ENCODE measurements at places on chromosomes 4 and X.
A peak's percentile ranks its signal among the peaks of the same experiment; 100 is the strongest.

DNA sequence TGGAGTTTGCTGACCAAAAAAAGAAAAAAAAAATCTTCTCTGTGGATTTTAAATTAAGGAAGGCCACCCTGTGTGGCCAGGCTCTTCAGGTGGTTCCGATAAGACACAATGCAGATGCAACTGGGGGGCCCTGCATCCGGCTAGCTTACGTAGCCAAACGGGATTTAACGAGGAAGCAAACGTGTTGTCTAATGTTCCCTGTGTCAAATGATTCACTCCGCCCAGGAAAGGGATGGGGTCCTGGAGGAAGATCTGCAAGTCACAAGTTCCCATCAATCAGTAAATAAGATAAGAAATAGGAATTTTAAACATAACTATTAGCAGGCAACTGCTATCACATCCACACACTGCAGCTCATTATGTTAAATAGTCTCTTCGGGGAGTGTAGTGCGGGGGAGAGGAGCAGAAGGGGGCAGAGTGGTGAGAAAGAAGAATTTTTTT lies 216.4 kb upstream of the GYPA start:
- no peak for DNase-seq

DNA sequence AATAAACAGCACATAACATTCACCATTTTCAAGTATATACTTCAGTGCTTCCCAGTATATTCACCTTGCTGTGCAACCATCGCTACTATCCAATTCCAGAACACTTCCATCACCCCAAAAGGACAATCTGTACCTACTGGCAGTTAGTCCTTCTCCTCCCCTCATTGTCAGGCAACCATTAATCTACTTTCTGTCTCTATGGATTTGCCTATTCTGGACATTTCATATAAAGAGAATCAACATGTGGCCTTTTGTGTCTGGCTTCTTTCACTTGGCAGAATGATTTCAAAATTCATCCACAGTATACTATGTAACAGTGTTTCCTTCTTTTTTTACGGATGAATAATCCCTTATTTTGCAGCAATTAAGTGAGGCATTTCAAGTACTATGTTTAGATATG lies 189.4 kb downstream of the FBXW7 start:
- DNase-seq, result no peak

GRCh38 chr4:164613792-164614191 lies 140.1 kb upstream of the SMIM31 start:
- no peak for DNase-seq

- no peak for DNase-seq
Observed at GRCh38 chr4:2385516-2385915, 32.9 kb downstream of the ZFYVE28 start.

DNA sequence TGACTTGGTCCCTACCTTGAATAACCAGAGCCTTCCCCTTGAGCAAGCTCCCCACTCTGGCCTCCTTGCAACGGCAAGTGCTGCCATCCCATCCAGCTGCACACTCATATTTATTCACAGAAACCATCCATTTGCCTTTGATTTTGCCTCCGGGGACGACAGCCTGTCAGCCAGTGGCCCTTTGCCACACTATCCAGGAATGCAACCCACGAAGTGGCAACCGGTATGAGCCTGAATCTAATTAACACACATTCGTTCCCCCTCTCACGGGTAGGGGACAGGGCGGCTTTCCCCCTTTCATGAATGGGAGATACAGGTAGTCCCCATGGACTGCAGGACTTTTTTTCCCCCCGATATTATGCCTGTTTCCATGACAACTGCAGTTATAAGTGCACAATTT lies 15.5 kb downstream of the CRMP1 start:
- no peak for DNase-seq

DNA sequence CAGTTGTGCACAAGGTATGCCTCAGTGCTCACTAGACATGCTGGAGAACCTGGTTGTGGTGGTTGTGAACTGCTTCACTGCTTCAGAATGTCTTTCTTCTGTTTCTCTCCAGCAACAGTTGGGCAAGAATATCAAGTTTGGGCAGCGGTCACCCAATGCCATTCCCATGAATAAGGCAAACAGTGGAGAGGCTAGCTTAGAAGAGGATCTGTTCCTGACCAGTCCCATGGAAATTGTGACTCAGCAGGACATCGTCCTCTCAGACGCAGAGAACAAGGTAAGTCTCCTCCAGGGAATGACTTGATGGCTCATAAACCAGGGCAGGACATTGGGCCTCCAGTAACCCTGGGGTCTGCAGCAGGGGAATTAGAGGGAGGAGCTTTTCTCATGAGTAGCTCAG lies 79.9 kb downstream of the AASDH start:
- DNase-seq, result no peak

GRCh38 chrX:15430076-15430475 lies 45.9 kb upstream of the VEGFD start:
- no peak for DNase-seq

- peak; percentile 96 for DNase-seq
Observed at GRCh38 chr4:122584519-122584918, 36.3 kb downstream of the IL21 start.

- no peak for DNase-seq
Observed at GRCh38 chrX:16924631-16925480, 21.6 kb upstream of the REPS2 start.

- no peak for DNase-seq
Observed at GRCh38 chrX:69277369-69277990, 112.2 kb upstream of the PJA1 start.

- DNase-seq, result no peak
Observed at GRCh38 chrX:15116900-15117299, 153.0 kb downstream of the ASB9 start.

DNA sequence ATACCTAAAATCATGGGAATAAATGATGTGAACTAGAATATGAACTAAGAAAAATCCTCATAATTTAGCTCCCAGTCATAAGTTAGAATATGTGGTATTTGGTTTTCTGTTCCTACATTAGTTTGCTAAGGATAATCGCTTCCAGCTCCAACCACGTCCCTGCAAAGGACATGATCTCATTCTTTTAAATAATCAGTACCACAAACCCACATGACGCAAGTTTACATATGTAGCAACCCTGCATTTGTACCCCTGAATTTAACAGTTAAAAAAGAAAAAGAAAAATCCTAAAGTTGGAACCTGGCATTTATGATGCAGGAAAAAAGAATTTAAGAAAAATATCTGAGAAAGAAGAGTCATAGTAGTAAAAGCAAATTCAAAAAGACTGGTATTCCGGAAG lies 13.3 kb downstream of the UBA6 start:
- no peak for DNase-seq

GRCh38 chr4:69522554-69522953 lies 26.8 kb upstream of the UGT2B4 start:
- no peak for DNase-seq

DNA sequence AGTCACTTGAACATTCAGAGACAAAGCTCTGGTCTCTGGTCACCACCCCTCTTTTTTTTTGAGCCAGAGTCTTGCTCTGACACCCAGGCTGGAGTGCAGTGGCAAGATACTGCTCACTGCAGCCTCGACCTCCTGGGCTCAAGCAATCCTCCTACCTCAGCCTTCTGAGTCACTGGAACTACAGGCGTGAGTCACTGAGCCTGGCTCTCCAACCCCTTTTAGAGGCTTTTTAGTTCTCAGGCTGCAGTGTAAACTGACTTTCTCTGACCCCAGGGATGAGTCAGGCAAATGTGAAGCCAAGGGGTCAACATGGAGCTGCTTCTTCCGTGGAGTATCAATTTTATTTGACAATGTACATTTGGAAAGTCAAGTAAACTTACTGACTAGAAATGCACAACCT lies 229.2 kb downstream of the PTTG2 start:
- DNase-seq, result no peak

GRCh38 chrX:43741843-43742573 lies 85.9 kb downstream of the MAOA start:
- DNase-seq, result peak; percentile 7

- no peak for DNase-seq
Observed at GRCh38 chrX:52839137-52839536, 28.1 kb downstream of the XAGE5 start.

DNA sequence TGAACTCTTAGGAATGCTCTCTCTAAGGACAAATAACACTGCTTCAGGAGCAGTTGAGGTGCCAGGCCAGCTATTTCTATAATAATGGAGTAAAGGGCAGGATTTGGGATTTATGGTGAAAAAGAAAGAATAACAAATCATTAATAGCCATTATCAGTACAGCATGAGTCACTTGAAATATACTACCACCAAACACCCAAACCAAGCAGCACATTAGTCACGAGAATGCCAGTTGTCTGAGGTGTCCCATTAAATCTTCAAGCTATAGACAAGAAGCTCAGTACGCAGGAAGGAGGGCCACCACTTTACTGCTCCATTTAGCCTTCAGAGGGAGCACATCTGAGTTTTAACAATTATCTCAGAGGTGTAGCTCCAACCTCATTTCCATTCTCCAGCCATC lies 106.8 kb upstream of the MAGEA10 start:
- no peak for DNase-seq

DNA sequence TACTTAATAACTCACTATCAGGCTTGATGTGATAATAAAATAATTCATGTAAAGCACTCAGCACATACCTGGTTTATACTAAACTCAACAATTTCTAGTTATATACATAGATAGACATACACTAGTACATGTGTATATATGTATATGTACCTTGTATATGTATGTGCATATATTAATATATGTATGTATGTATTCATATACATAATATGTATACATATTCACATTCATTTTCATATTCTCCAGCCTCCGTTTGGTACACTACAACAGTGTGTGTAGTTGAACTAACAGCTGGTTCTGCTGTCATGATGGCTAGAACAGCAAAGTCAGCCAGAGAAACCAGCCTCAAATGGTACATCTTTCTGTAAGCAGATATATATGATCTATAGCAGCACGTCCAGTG lies 670.1 kb downstream of the RPA4 start:
- no peak for DNase-seq

DNA sequence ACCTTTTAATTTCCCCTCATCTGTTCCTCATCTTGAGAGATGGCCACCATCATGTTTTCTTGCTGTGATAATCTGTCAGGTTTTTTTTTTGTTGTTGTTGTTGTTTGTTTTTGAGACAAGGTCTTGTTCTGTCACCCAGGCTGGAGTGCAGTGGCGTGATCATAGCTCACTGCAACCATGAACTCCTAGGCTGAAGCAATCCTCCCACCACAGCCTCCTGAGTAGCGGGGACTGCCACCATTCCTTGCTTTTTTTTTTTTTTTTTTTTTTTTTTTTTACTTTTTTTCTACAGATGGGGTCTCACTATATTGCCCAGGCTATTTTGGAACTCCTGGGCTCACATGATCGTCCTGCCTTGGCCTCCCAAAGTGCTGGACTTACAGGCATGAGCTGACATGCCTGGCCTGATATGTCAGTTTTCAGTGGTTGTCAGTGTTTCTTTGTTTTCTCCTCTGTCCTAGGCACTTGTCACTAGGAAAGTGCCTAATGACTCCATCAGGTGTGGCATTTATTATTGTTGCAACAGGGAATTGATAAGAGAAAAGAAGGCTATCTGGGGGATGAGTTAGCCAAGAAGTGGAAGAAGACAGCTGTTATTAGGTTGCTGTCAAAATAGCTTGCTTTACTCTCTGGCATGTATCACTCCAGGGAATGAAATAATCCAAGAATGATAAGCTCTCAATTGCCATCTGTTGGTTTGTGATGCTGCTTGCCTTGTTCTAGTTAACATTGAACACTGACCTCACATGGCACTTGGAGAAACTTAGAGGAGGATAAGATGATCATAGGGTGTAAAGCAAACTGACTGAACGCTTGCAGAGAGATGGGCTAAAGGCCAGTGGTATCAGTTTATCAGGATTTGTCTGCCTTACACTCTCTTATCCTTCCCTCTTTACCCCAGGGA lies 41.7 kb downstream of the TMEM164 start:
- DNase-seq, result no peak

- no peak for DNase-seq
Observed at GRCh38 chrX:20397587-20397986, 130.9 kb upstream of the RPS6KA3 start.

DNA sequence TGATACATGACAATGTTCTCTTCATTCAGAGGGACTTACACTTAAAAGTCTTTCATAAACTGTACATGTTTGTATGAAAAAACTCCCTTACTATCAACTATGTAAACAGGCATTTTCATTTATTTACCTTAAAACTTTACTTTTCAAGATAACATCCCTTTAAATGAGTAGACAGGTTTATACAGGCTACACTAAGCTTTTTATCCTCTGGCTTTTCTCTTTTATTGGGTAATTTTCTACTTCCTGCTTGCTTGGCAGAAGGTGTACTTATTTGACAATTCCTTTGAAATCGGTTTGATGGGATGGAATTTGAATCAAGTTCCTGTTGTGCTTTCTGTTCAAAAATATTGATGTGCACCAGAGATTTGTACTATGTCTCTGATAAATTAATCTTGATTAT lies 81.4 kb downstream of the PTPN13 start:
- no peak for DNase-seq

- DNase-seq, result no peak
Observed at GRCh38 chr4:13994016-13994415, 366.5 kb upstream of the BOD1L1 start.

DNA sequence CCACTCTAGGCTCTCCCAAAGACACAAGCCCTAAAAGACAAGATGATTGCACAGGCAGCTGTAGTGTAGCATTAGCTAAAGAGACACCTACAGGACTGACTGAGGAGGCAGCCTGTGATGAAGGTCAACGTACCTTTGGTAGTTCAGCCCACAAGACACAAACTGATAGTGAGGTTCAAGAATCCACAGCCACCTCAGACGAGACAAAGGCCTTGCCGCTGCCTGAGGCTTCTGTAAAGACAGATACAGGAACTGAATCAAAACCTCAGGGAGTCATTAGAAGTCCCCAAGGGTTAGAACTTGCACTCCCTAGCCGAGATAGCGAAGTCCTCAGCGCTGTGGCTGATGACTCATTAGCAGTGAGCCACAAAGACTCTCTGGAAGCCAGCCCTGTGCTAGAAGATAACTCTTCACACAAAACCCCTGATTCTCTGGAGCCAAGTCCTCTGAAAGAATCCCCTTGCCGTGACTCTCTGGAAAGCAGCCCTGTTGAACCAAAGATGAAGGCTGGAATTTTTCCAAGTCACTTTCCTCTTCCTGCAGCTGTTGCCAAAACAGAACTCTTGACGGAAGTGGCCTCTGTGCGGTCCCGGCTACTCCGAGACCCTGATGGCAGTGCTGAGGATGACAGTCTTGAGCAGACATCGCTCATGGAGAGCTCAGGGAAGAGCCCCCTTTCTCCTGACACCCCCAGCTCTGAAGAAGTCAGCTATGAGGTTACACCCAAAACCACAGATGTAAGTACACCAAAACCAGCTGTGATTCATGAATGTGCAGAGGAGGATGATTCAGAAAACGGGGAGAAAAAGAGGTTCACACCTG lies 306.3 kb downstream of the ANK2 start:
- peak; percentile 46 for DNase-seq

DNA sequence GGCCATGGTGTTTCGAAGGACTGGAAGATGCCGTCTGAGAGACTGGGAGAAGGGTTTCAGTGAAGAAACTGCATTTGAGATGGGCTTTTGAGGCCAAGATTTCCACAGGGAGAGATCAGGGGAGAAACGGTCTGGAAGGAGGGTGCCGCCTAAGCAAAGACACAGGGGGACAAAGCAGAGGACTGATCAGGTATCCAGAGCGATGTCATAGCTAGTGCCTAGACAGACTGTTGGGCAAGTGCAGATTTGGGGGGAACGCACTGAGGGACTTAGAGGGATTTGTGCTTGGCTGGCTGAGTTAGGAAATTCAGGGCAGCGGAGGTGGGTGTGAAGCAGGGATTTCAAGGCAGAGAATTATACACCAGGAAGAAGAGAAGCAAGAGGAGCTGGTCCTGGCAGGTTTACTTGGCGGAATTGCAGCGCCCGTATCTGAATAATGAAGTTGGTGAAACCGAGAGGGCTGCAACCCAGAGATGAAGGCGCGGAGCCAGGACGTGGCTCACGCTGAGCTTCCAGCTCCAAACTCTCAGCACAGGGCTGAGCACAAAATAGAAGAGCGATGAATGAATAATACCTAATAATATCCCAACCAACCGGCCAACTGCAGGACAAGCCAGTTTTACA lies 106.9 kb downstream of the MAML3 start:
- DNase-seq, result no peak
